ENCODE measurements at places on chromosomes 4 and X. TPM values are rescaled to one million over a fixed set of nuclear protein-coding genes. Genes with fewer than 3 reads are reported as not detected.

Gene TREX2
- total RNA-seq: 1.0 TPM

Gene ASB9
- 2.2 TPM for total RNA-seq

Gene HDX
- total RNA-seq: 7.9 TPM

Gene TKTL1
- not detected for total RNA-seq

Gene GAGE12F
- total RNA-seq: not detected

GRCh38 chrX:261167-261918, 19.8 kb upstream of the PLCXD1 start:
- peak; percentile 10 for DNase-seq

DNA sequence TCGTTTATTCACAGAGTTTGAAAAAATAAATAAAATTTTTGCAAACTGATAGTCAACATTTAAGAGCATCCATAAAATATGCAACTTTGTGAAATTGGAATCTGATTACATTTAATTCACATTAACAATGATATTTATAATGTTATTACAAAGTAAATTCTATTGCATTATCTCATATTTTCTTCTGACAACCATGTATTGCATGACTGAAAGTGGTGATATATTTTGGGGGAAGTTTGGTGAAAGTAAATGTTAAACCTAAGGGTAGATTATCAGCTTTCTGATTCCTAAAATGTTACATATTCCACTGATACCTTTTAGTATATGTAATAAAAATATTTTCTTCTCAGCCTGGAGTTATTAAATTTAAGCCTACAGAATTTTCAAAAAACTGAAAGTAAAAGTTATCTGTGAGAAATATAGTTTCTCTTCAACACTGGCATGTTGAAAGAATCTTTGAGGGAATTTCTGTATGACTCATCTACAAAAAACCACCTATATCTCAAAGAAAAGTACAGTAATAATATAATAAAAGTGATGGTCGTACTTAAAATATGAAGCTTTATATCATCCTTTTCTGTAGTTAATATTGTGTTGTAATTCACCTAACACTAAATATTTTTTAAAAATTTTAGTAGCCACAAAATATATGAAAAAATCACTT, 1179.6 kb upstream of the PCDH7 start:
- no peak for DNase-seq

DNA sequence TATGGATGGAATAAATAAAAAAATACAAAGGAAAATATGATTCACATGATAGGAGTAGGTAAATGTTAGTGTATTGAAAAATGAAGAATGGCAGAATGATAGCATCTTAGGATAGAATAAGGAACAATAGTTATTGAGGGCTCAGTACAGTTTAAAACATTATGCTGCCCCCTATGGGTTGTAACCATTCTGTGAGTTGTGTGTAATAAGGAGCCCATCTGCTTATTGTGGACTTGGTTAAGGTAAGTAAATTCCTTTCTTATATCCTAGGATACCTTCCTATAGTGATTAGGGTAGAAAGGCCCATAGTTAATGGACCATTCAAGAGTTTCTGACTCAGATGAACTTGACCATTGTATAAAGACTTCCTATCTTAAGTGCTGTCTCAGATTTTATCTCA, 195.8 kb downstream of the PDHA2 start:
- no peak for DNase-seq

GRCh38 chrX:81202943-81203342, 1.0 kb downstream of the SH3BGRL start:
- DNase-seq: no peak

GRCh38 chrX:118114971-118115370, 1.6 kb downstream of the KLHL13 start:
- DNase-seq: no peak

- no peak for DNase-seq
These were observed 243.8 kb downstream of the ADGRL3 start for GRCh38 chr4:61443813-61444510.

All from breast epithelium (tissue), 4 donors.